NCI-H345 (cell line): ENCODE measurements at places on chromosomes 3 and 15.
A peak's percentile ranks its signal among the peaks of the same experiment; 100 is the strongest.

DNA sequence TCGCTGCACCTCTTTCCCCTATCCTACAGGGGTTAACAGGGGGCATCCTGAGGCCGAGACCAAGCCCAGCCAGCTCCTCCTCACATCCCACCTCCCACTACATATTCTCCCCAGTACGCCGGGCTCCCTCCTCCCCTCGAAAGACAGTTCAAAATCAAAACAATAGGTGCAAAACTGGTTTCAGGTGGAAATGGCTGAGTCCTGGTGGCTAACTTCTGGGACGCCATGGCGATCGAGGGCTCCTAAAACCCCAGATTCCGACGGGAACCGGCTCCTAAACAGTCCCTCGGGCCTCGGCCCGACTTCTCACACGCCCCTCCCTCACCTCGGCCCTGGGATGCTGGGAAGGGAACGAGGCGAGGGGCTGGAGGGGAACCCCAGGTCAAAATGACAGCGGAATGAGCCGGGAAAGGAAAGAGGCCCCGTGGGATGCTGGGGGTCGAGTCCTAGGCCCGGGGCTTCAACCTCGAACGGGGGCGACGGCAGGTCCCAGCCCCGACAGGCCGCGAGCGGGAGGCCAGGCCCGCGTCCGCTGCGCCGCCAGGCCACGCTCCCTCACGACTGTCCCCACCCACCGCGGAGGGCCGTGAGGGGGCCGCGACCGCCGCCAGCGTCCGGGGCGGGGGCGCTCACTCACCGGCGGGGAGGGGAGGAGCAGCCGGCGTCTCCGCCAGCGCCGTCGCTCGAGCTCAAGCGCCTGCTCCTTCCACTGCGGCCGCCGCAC is 492 bp downstream of the TMCC1 start:
- peak; percentile 21 for DNase-seq

DNA sequence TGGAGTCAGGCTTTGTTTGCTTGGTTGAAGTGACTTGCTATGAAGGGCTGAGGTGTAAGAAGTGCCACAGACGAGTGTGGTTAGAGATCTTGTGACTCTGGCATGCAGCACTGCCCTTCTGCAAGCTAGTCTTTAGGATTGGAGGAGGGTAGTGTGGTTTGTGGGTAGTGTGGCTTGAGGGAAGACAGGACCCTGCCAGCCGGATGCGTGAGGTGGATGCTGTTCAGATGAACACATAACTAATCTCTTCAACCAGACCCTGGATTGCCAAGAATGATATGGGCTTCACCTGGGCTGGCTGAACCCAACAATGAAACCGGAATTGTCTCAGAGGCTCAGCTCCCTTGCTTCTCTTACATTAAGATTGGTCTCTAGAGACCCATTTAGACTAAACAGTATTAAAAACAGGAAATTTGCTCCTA is 32.7 kb downstream of the STARD9 start:
- no peak for DNase-seq

DNA sequence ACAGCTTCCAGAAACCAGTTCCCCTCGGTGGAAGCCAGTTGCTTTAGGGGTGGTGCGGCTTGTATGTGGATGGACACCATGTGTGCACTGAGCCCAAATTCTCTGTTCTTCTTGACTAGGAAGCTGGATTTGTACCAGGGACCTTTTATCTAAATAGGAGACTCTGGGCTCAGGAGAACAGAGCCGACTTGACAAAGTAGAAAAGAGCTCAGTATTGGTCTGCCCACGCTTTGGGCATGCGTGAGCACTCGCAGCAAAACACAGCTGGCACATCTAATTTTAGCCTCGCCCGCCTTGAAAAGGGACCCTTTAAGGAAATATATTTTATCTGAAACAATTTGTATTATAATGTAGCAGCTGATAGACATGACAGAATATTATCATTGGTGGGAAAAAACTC is 1.1 kb upstream of the RBMS3 start:
- DNase-seq: no peak

DNA sequence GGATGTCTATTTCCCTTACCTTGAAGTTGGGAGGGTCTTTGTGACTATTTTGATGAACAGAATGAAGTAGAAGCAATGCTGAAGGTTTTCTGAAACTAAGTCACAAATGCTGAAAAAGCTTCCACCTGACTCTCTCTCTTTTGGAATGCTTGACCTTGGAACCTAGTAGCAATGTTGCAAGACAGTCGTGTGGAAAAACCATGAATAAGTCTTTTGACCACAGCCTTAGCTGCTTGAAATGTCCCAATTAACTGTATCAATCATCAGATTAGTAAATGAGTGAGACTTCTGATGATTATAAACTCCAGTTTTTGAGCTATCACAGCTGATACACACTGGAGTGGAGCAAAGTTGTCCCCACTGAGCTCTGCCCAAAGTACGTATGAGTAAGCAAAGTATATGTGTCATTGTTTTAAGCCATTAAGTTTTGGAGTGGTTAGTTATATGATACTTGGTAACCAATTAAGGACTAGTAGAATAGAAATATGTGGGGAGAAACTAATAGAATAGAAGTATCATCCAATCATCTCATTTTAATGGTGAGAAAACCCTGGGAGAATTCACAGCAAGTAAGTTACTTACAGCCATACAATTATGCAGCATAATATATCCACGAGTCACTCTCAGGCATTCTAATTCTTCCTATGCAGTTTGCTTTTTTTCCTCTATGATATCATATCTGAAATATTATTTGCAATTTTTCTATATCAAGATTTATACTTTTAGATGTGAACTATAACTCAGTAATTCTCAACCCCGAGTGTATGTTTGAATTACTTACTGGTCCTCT is 1010.6 kb downstream of the ROBO2 start:
- DNase-seq: no peak

DNA sequence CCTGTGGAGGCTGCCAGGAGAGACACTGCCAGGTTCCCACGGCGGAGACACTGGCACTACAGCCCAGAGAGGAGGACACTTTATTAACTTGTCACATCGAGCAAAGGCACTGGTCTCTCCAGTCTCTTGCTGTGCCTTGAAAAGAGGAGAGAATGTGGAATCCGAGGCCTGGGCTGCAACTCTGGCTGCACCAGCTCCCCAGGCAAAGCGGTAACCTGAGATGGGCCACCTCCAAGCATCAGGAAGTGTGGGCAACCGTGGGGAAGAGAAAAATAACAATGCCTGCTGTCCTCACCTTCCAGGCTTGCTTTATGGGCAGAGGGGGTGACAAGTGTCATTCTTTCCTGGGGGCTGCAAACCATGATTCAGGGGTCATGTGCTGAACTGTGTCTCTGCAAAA is 91.6 kb upstream of the RGMA start:
- no peak for DNase-seq

DNA sequence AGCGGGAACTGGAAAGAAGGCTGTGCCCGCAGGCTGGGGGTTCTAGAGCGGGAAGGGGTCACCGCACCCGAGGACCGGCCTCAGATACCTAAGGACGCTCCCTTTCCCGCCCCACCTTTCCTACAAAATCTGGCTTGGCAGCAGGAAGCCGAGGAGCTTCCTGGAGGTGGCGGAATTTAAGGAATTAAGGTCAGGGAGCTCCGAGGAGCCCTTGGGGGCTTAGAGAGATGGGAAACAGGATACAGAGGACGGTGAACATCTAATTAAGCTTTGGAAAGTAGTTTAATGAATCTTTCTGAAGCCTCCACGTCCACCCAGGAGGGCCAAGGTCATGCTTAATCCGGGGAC is 507 bp upstream of the AP3B2 start:
- no peak for DNase-seq

DNA sequence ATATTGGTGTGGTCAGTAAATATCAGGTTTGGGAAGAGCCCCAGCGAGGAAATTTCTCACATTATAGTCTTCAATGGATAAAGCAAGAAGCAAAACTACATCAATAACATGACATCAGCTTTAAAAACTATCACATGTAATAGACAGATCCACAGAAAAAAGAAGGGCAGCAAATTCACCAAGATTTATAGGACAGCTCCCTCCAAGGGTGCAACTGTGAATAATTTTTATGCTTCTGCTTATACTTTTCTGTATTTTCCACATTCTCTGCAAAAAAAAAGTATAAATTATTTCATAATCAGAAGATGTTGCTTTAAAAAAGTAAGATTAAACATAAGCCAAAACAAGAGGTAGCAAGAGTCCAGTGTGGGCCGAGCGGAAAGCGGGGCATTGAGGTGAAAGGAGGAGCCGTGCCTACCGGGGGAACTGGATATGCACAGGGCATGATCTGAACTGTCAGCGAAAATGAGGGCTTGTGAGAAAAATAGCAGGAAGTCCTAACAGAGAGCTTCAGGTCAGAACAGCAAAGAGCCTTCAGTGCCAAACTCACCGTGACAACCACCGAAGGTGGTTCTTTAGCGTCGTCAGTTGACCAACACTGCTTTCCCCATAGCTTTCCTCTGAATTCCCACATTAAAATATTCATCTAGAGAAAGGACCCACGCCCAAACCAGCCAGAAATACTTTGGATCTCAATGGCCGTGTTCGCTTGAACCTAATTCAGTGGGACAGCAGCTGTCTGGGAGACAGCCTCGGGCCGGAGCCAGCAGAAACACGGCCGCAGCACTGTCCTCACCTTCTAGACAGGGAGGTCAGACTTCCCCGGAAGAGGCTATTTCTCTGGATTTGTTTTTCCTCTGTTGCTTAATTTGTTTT is 59.8 kb downstream of the FAM174B start:
- no peak for DNase-seq
